ENCODE measurements at places on chromosomes 12 and 14.

GRCh38 chr12:2710701-2711100 lies 84.1 kb upstream of the FKBP4 start:
- DNase-seq, result no peak

- DNase-seq, result no peak
These were observed 318.7 kb downstream of the TMEM121 start for GRCh38 chr14:105844810-105845724.

GRCh38 chr12:42996869-42997431 lies 407.4 kb upstream of the PRICKLE1 start:
- no peak for DNase-seq

GRCh38 chr12:6613776-6614512 lies 6.8 kb upstream of the CHD4 start:
- peak; percentile 91 for DNase-seq

DNA sequence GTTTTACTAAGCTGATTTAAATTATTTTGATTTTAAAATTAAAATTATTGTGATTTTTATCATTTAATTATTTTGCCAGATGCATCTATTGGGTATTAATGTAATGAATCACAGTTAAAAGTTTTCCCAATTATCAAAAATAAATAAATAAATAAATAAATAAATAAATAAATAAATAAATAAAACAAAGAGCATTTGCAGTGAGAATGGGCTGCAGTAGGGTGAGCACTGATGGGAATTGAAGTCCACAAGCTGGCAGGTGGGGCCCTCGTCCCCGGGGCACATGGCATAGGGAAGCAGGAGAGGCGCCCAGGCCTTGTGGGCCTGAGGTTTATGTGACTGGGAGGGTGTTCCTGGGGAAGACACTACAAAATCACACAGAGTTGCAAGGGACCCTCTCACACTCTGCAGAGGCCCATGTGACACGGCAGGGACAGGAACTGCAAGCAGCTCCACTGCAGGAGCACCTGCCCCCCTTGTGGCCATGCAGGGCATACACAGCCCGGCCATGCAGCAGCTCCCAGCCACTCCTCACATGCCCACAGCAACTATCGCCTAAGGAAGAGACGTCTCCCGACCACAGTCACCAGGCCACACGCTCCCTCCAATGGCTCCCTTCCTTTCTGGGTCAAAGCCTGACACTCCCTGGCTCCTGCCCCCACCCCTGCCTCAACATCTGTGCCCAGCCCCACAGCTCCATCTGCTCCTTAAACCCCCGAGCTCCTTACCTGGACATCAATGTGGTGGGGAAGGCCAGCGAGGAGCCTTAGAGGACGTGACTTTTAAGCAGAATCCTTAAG lies 256.3 kb upstream of the SFSWAP start:
- DNase-seq, result peak; percentile 33

DNA sequence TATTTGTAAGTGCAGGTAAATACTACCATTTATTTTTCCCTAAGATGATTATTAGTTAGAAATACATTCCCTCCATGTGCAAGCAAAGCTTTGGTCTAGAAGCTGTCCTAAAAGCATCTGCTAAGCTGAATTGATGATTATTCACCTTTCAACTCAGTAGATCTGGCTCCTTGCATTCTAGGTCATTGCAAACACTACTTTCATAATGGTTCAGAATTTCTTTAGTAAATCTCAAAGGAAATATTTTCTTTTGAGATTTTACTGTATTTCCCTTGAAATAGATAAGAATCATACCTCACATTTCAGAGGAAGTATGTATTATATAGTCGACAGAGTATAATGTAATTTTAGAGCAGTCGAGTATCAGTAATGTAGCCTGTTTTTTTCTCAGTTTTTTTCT lies 2.4 kb downstream of the ETNK1 start:
- DNase-seq, result no peak

DNA sequence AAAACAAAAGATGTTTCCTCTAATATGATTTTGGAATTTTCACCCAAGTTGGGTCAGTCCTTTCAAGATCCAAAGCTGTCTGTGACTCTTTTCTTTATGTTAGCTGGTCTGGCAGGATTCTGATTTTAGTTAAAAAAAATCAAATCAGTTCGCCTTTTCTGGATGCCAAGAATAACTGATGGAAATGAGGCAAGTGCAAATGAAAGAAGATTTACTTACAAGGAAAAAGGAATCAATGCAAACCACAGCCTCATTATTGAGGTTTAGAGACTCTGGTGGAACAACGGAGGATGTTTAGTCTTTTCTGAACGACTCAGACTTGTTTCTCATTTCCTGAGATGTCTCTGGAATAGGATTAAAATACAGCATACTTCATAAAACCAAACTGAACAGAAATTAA lies 117.0 kb upstream of the DYRK2 start:
- no peak for DNase-seq

DNA sequence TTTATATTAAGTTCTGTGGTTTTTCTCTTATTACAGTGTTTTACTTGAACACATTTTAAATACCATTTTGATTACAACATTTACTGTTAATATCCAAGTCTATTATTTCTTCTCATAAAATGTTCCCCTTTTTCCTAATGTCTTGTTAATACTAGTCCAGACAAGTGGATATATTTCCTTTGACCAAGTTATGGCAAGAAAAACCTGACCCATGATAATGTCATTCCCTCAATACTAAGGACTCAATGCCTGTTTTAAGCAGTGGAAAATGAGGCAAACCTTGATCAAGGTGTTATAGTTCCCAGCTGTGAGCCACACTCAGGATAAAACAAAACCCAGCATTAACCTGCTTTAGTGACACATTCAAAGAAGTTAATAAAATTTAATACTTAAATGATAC lies 12.2 kb downstream of the TRMT5 start:
- DNase-seq, result no peak

DNA sequence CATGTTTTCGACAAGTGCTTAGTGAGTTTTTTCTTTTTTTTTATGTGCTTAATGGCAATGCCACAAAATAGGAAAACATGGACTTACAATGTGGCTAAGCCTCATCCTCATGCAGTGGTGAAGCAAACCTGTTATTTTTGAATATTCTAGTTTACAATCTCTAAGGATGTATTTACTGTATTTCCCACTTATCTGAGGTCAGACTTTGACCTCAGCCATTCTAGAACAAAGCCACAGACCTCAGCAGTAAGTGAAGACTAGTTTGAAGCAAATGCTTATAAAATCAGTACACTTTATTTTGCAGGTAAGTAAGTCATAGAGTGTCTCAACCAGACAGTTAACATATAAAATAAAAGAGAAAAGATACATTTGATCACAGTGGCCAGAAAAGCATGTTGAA lies 130.1 kb downstream of the CCDC91 start:
- no peak for DNase-seq

DNA sequence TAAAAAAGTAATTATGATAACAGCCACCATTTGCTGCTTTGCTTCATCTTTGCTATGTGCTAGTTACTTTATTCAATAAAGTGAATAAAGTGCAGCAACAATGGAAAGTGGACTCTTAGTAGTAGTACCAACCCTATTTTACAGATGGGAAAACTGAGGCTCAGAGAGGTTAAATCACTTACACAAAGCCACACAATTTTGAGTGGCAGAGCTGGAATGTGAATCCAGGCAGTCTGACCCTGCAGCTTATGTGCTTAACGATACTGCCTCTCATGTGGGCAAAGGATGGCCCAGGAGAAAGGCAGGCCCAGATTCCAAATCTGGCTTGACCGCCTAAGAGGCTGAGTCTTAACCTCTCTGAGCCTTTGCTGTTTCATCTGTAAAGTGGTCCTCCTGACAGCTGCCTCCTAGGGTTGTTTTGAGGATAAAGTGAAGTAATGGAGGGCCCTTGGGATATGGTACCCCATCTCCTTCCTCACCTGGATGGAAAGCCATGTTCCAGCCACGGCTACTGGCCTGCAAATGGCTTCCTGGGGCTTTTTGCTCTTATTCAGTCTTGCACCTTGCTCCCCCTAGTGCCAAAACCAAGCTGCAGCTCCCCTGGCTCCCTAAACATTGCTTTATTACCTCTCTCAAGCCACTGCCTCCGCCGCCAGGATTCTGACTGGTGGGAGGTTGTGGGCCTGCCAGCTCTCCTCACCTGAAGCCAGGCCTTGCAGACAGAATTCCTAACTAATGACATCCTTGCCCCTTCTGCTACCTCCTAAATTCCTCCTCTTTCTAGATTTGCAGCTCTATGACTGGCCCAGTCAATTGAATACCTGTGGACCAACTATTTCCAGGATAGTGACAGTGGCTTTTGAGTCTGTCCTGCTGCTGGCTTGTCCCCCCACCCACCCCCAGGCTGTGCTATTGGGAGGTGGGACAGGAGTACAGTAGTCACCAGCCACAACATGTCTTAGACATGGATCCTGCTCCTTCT lies 283.3 kb upstream of the PWP1 start:
- peak; percentile 51 for DNase-seq

DNA sequence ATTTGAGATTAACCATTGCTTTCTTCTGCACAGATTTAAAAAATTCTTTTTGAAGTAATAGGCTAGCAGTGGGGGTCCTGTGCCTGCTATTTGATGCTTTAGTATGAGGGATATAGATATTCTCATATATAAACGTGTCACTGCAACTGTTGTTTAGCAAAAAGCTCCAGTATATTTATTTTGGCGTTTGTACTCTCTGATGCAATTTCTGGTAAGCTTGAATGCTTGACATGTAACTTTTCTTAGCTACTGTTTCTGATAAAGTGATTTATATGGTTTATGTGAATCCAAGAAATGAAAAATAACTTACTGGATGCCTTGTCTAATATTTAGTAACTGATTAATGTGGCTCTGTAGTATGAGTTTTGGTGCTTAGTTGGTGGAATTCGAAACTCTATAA lies 77.1 kb downstream of the TTLL5 start:
- no peak for DNase-seq

- no peak for DNase-seq
These were observed 61.8 kb downstream of the SLC38A4 start for GRCh38 chr12:46764005-46764404.

DNA sequence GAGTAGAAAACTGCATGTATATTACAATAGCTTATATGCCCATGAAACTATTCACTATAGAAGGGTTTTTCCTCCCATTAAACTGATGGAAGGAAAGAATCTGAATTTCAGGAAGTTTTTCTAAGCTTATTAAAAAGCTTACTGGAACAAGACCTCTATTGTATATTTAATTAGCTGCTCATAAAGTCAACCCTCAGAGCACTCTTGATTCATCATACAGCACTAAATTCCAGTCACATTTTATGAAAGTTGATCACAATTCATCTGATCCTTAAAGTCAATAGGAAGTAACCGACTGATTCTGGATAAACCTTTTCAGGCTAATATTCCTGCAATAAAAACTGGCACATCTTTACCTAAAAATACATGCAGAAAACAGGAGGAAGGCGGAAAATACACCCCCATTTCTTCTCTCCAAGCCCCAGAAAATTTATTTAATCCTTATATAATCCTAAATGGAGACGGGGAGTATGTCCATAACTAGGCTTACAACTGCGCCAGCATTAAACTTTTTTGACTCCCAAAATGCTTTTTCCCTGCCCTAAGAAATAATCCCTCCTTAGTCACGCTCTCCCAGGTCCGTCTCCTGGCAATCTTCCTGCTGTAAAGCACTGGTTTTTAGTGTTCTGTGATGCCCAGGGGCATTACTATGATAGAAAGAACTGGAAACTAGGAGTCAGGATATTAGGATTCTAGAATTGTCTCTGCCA lies 35.3 kb downstream of the DICER1 start:
- no peak for DNase-seq

- no peak for DNase-seq
These were observed 475 bp upstream of the PCNX1 start for GRCh38 chr14:70906793-70907175.

DNA sequence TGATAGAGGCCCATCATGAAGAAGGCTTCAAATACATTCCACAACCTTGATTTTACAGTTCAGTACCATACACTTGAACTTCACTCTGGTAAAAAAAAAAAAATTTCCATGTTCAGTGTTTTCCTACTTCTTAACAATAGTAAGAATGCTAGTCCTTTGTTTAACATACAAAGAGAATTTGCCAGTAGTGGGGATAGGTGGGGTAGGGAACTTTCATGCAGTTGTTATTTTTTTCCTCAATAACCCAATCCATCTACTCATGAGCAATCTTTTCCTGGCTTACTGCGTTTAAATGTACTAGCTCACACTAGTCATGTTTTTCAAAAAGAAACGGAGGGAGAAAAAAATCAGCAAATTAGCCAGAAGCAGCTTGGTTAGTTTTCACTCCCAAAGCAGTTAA lies 206.1 kb downstream of the PRKD1 start:
- DNase-seq, result no peak

- DNase-seq, result no peak
These were observed 224.6 kb upstream of the FOXN3 start for GRCh38 chr14:89641495-89642175.

- DNase-seq, result no peak
These were observed 30.7 kb downstream of the CSRP2 start for GRCh38 chr12:76848132-76848531.

Data from NCI-H1694 treated with DMSO at 0.1 percent for 48 hours (cell line).